Activated naive CD4-positive, alpha-beta T cell treated with anti-CD3 and anti-CD28 coated beads, Interleukin-2, amount 50 U/mL, for 16 hours (primary cell): ENCODE measurements at places on chromosomes 16 and 17.

DNA sequence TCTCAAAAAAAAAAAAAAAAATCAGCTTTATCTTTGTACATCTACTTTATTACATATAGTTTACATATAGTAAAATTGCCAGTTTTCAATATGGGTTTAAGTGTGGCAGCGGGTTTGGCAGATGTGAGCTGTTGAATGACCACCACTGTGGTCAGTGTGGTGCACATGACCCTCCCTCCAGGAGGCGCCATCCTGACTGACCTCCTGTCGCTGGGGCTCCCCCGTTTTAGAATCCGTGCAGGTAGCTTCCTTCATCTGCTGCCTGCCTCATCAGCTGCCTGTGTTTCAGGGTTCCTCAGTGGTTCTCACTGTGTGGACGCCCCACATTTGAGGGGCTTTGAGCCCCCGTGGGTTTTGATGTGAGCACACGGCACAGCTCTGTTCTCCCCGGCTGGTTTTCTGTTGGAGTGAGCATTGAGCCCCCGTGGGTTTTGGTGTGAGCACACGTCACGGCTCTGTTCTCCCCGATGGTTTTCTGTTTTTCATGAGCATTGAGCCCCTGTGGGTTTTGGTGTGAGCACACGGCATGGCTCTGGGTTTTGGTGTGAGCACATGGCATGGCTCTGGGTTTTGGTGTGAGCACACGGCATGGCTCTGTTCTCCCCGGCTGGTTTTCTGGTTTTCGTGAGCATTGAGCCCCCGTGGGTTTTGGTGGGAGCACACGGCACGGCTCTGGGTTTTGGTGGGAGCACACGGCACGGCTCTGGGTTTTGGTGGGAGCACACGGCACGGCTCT lies 57.9 kb upstream of the ZNF750 start:
- DNase-seq = no peak

DNA sequence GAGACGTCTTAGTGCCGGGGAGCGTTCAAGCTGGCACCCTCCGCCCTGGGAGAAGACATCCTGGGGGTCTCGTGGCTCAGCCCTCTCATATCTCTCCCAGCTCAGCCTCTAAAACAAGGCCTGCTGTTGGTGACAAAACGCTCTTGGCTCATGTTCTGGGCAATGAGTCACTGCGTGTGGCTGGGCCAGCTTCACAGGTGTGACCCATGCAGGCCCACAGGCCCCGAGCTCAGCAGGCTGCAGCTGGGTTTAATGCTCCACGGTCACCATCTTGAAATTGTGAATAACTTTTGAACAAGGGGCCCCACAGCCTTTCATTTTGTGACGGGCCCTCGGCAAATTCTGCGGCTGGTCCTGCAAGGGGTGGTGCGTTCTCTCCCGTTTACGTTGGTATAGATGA lies 22.4 kb downstream of the GAA start:
- no peak for DNase-seq

GRCh38 chr16:52740766-52741165 lies 193.8 kb upstream of the TOX3 start:
- no peak for DNase-seq

- DNase-seq = no peak
These were observed 2.8 kb downstream of the KRTAP4-9 start for GRCh38 chr17:41107941-41108450.

- DNase-seq = no peak
These were observed 11.3 kb downstream of the CORO7 start for GRCh38 chr16:4404967-4405696.

GRCh38 chr16:12391956-12392355 lies 411.7 kb downstream of the CPPED1 start:
- DNase-seq = no peak

DNA sequence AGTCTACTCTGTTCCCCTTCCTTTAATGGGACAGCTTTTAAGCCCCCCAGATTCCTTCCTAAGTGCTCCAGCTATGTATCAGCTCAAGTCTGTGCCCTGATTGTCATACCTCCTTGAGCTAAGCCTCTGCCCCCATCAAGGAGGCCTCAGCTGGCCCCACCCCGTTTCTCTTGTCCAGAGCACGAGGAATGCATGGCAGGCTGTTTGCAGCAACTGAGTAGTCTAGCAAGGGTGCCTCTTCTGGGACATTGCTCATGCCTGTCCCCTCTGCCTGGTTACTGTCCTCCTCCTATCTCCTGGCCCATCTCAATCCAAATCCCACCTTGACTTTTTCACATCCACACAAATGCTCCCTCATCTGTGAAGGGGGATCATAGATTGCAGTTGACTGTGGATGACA lies 27.8 kb upstream of the TMEM220 start:
- no peak for DNase-seq

DNA sequence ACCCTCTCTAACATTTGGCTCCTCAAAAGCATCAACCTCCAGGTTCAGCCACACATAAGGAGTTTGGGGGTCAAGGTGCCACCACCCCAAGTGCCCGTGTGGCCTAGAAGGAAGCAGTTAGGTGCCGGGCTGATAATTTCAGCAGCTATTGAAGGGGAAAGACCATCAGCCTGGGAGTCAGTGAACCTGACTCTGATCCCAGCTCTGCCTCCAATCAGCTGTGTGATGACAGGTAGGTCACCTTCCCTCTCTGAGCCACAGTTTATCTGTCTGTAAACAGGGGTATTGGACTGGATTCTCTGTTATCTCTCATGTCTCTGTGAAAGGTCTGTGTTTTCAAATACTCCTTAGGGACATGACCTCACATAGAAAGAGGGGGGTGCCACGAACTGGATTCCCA lies 3.9 kb downstream of the CRHR1 start:
- no peak for DNase-seq

DNA sequence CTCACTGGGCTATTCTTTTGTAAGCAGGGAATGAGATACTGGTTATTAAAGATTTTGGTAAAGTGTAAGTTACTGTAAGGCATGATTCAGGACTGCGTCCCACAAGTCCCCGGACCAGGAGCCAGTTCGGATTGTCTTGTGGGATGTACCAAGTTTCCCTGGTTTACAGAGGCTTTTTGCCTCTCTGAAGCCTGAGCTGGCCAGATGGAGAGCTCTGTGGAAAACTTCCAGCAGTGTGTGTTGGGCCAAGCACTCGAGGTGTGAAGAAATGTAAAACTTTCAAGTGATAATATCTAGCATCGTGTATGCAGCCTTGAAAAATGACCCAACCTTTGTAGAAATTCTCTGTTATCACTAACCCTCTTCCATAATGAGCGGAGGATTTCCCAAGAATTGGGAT lies 2.4 kb downstream of the EPN2 start:
- no peak for DNase-seq

DNA sequence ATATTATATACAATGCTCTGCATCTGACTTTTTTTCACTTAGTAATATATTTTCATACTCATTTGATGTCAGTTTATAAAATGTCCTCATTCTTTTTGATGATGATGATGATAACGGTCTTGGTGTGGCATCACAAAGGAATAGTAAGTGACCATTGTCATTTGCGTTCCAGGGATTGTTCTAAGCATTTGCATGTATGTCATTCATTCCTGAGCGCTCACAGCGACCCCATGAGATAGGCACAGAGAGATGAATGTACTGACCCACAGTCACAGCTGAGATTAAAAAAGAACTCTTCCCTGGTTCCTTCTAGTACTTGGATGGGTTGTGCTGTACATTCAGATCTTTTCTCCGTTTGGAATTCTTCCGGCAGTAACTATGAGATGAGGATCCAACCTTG lies 21.2 kb upstream of the MSI2 start:
- no peak for DNase-seq

DNA sequence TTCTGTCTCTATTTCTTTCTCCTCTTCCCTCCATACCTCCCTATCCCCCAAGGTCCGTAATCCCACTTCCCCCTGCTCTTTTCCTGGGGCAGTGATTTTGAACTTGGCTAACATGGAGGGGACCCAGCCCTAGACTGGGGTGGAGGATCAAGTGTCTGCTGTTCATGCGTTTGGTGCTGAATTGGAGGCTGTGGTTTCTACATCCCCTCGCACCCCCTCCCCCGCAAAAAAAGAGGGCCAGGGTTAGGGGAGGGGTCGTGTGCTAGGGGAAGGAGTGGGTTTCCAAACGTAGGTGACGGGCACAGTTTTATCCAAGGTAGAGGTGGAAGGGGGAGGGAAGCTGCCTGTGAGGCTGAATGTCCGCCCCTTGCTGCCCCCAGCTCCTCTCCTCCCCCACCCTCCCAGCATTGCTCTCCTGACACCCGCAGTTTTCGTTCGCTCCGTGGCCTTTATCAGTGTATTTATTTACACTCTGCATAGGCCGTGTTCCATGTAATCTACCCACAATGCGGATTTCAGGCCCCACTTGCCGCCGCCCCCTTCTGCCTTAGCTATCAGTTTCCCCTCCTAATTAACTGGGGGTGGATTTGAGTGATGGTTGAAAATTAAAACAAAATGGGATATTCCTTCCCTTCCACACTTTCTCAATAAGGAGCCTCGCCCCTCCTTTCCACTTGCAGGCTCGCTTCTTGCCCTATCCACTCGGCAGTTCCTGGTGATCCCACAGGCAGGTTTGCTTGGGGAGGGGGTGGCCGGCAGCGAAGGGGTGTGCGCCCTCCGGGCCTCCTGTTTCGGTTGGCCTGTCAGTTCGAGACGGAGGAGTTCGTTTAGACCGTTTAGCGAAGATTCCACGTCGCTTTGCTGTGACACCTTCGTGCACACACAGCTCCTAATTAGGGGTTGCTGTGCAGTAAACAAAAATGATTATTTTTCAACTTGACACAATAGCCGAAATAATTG lies 2.0 kb downstream of the GNAO1 start:
- no peak for DNase-seq

- DNase-seq = no peak
These were observed 25.4 kb downstream of the ARHGAP44 start for GRCh38 chr17:12814718-12815117.

DNA sequence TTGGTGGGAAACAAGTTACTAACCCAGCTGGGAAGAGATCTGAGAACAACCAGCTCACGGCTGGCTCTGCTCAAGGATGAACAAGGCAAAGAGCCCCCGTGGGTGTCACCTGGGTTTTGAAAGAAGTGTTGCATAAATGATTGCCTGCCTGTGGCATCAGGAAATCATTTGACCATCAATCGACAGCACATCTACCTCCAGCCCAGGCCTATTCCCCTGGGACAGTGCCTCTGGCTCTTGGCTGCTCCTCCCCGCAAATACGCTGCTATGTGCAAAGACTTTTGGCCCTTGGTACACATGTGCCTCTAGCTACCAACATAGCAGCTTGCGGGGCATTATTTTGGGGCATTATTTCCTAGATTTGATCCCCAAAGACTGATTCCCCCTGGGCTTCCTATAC lies 39.4 kb upstream of the SMPD3 start:
- DNase-seq = no peak

- no peak for DNase-seq
These were observed 15.5 kb downstream of the CES1 start for GRCh38 chr16:55817236-55817912.

- no peak for DNase-seq
These were observed 108.0 kb downstream of the VPS53 start for GRCh38 chr17:606508-607250.

GRCh38 chr16:9372934-9373890 lies 281.8 kb downstream of the HAPSTR1 start:
- DNase-seq = no peak

GRCh38 chr16:17364319-17365210 lies 106.2 kb downstream of the XYLT1 start:
- DNase-seq = no peak

GRCh38 chr16:79372503-79373184 lies 227.9 kb downstream of the MAF start:
- no peak for DNase-seq

DNA sequence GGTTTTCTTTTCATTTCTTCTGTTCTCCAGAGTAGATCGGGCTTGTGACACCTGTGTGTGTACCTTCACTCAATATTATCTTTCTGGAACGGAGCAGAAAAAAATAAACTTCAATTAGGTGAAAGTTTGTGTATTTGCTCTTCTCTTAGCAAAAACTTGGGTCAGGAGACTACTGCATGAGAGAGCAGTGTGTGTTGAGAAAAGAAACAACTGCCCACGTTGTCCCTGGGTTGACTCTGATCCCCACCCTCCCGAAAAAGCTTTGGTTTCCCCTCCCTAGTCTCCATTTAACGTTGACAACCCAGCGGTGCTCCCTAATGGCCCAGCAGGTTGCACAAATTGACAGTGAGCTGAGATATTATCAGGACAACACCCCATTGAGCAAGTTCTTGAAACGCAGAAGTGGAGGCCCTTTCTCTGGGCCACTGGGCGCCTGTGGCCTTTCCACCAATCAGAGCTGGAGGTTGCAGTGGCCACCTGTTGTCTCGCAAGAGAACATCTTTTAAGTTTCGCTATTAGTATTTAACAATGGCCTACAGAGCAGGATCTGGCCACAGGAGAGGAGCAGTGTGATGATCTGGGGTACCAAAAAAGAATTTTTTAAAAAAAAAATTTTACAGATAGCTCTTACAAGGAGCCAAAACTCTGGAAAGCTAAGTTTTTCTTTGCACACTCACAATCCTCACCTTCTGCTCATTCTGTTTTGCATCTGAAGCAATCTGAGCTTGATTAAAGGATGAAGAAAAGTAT lies 1.5 kb upstream of the TOX3 start:
- no peak for DNase-seq

- DNase-seq = no peak
These were observed 10.5 kb upstream of the NKD1 start for GRCh38 chr16:50537533-50538290.

GRCh38 chr16:31664683-31665482 lies 137.2 kb downstream of the AHSP start:
- DNase-seq = no peak

DNA sequence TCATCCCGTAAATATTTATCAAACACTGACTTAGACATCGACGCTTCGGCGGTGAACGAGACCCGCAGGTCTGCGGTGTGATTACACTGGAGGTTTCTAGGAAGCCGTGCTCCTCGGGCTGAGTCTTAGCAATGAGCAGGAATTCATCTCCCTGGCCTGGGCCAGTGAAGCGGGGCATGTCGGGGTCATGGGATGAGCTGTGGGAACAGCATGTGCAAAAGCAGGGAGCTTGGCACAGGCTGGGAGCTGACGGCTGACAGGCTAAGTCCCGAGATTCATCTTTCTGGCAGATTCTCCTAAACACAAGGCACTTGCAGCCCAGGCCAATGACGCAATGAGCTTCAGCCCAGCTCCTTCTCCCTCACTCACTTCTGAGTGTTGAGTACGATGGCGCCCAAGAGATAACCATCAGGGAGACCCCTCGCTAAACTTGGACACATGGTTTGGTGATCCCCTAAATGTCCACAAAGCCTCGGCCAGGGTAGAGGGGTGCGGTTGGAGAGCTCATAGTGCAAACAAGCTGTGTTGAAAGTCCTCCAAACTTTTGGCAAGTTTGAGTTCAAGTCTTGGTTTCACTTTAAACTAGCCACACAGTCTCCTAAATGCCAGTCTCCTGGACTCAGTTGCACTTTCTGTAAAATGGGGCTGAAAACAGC lies 12.8 kb downstream of the CRISPLD2 start:
- no peak for DNase-seq

DNA sequence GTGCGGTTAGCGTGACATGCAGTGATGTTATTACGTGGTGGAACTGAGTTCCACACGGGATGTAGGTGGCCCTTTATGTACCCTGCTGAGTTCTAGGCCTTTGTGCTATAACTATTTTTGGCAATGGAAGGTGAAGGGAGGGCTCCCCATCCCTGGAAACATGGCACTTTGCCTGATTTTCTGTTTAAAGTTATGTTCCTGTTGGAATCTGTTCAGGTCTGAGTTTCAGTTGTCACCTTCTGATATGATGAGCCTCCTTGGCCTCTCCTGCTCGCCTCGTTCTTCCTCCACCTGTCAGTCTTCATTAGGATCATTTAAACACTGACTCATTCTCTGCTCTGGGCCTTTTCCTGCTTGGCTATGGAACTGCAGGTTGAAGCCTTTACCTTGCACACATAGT lies 200.6 kb downstream of the FTO start:
- no peak for DNase-seq

- DNase-seq = no peak
These were observed 1307.2 kb downstream of the CDH8 start for GRCh38 chr16:60729051-60729450.
